ENCODE measurements at places on chromosomes 4 and X. TPM values are rescaled to one million over a fixed set of nuclear protein-coding genes. Genes with fewer than 3 reads are reported as not detected.

Gene STPG2
- not detected for total RNA-seq

Gene CENPI
- total RNA-seq = 21.1 TPM

Gene SASH3
- total RNA-seq = not detected

Gene PDE6B
- total RNA-seq = not detected

Gene MAGED1
- 174 TPM for total RNA-seq

Gene AMER1
- 11.0 TPM for total RNA-seq

Gene ETFDH
- total RNA-seq = 5.8 TPM

Gene TCEAL3
- 3.3 TPM for total RNA-seq

Gene MSANTD1
- 0.95 TPM for total RNA-seq

Gene TLR7
- total RNA-seq = 0.63 TPM

Gene PRR27
- not detected for total RNA-seq

Gene TET2
- 17.7 TPM for total RNA-seq

Gene FMR1NB
- total RNA-seq = not detected

Gene PGAM4
- total RNA-seq = not detected

Gene PRDM8
- not detected for total RNA-seq

Gene SPANXA1
- total RNA-seq = not detected

Gene NDST3
- not detected for total RNA-seq

Gene TRIM61
- not detected for total RNA-seq

Gene HPGDS
- not detected for total RNA-seq

Gene HMX1
- total RNA-seq = not detected

Gene TCEAL5
- total RNA-seq = not detected

Gene FGFBP1
- total RNA-seq = 0.88 TPM

Gene RHOXF2B
- total RNA-seq = not detected

Gene ETDA
- not detected for total RNA-seq

Gene CHRDL1
- total RNA-seq = not detected

Gene UGT2B10
- total RNA-seq = 0.37 TPM

Gene IL13RA2
- not detected for total RNA-seq

Gene BMP3
- total RNA-seq = not detected

Gene GYG2
- 44.0 TPM for total RNA-seq

Gene AWAT2
- not detected for total RNA-seq

Gene KIAA1210
- total RNA-seq = not detected

Gene NLGN4X
- not detected for total RNA-seq

Gene CENPVL3
- not detected for total RNA-seq

Gene ASMT
- total RNA-seq = not detected

Gene RHOXF2
- not detected for total RNA-seq

Gene LUZP4
- not detected for total RNA-seq

Gene HMGB3
- total RNA-seq = 90.3 TPM

Gene SLITRK2
- not detected for total RNA-seq

Gene FAM133A
- total RNA-seq = not detected

Gene IL3RA
- 0.21 TPM for total RNA-seq

All from Caco-2 (cell line).